Activated T-helper 1 cell treated with anti-CD3 and anti-CD28 coated beads, Interleukin-12 subunit alpha, Interleukin-12 subunit beta, Interleukin-2, Interleukin-4 antibody, amounts not matched to agents 30 ng/mL and 10 ng/mL and 1 ng/mL, durations not matched to agents 14 hours and 24 hours and 36 hours (primary cell): ENCODE measurements at places on chromosomes 5 and 9.

DNA sequence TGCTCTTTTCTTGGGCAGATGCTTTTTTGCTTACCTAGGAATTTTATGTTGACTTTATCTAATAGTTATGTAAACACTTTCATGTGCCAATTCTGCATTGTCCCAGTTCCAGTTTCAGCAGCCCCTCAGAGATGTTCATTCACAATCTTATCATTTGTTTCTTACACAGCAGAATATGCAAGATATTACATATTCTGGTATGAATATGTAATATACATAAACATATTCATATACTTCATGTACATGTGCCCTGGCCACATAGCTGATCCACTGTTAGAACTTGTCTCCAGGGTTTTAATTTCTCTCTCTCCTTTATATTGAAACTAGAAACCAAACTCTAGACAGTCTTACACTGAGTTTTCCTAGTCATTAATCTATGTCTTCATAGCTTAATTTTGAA is 90.2 kb upstream of the PARP8 start:
- DNase-seq = no peak

DNA sequence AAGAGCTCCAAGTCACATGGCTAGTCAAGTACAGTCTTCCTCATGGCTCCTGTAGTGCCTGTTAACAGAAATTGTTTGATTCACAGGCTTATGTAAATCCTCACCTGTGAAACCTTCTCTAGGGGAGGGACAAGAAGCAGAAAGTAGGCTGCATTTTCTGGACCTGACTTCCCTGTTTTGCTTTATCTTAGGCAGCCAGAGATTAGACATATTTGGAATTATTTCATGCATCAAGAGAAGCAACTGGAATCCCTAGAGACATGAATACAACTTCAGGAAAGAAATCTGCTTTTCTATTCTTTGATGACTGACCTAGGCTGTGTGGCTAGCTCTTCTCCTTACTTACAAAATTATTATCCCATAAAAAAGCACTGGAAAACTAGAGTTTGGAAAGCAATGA is 52.3 kb downstream of the CAST start:
- no peak for DNase-seq

DNA sequence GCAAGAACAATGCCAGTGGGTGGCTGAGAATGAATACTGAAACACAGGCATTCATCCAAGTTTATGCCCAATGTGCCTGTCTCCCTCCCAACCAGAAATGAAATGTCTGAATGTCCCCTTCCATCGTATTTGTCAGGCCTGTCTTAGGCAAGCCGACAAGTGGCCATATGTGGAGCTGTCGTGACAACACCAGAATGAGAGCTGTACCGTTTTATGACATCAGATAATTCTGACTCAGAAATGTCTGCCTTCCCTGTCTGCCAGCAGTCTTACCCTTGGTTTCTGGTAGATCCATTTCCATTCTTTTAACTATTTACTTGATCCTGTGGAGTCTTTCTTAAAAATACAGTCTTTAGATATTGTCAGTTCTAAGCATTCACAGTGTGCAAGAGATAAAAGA is 211.8 kb downstream of the NR3C1 start:
- no peak for DNase-seq

GRCh38 chr9:37337301-37337890 is 85.1 kb upstream of the GRHPR start:
- no peak for DNase-seq

DNA sequence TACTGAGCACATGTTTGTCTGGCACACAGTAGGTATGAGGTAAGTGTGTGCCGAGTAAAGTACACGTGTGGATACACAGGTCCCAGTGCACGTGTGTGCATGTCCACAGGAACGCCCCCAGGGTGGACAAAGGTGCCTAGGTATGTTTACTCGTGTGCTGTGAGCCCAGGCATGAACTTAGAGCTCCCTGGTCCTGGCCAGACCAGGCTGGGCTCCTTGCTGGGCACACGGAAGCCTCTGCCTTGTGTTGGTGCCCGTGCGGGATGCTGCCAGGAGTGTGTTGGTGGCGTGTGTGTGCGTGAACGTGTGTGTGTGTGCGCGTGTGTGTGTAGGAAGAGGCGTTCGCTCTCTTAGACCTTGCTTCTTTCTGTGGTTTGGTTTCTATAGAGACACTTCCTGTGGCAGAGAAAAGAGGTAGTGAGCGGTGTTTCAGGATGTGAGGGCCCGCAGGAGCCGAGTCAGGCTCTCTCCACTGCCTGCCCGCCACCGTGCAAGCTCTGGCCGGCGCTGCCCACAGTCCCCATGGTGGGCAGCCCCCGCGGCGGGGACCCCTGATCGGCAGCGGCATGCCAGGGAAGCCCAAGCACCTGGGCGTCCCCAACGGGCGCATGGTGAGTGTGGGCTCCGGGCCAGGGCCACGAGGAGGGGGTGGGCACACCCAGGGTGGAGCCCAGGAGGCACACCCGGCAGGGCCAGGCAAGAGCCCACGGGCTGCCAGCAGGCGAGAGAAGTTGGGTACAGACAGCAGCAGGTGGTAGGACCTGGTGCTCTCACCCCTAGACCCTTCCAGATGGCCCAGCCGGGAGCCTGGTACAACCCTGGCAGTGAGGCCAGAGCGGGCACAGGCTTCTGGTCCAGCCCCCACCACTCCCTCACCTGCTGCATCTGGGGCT is at the start of gene RGS14:
Gene RGS14, plus strand, starts transcription at position 466 of the 893 bp plus-strand sequence. Its CDS starts 101 bp downstream, at position 567.
- peak; percentile 63 for DNase-seq

DNA sequence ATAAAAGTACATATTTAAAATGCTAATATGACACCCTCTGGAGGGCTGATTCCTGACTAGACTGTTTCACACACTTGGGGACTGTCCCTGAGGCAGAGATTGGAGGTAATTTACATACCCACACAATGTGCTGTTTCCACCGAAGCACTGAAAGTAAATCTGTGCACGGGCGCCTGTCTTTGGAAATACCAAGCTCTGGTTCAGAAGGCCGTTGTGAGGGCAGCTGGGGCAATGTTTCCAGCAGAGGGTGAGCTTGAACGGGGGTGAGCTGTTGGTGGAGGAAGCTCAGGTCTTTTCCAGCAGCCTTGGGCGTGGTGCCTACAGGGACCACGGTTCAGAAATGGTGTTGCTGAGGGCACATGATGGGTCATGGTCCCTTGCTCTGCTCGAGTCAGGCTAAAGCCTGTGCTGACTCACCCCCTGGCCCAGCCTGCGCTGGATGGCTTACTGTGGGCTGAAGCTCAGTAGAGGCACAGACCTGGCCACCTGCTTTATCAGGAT is 25.8 kb upstream of the HMCN2 start:
- DNase-seq = no peak

- no peak for DNase-seq
Observed at GRCh38 chr9:130028493-130029222, 14.3 kb downstream of the FNBP1 start.

DNA sequence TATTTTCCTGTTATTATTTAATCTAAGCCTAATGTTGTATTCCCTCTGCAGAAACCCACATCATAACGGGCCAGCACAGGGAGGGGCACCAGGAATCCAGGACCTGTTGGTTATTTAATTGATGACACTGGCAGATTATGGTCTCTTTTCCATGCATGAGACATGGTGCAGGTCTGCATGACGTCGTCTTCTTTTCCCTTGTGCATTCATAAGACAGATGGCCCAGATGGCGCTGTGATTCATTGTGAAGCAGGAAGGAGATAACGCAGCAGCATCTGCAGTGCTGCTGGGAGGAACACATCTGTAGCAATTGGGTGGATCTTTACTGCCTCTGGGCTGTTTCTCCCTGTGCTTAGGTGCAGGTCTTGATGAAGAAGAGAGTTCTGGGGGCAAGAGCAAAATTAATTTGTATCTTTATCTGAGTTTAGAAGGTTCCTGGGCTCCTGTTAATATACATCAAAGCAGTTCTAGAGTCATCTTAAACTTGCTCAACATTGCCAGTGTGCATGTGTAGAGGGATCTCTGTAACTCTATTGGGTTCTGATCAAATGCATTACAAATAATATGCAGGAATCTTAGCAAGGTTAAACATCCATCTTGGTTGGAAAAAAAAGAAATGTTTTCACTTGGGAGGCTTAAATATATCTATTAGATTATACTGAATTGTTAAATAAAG is 176.1 kb downstream of the PCSK1 start:
- DNase-seq = no peak

DNA sequence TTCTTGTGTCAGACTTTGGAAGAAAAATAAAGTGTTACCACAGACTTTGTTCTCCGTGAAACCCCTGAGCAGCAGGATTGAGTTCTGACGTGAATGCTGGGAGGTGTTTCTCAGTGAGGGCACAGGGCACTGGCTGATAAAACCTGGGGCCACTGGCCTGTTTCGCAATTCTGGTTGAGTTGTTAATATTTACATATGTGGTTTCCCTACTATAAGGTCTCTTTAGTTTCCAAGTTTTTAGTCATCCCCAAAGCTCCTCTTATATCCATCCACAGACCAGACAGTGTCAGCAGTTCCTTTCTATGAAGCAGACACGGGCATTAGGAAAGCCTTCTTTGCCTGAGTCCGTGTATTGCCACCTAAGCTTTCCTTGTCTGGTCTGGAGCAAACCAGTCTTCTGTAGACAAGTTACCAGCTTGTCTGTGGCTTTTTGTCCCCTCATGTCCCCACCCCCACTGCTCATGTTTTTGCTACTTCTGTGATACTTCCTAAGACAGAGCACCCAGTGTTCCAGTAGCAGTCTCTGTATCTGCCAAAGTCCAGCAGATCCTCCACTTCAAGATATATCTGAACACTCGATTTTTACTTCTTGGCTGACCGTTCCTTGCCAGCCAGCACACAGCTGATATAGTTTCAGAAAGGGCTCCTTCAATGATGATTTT is 42.0 kb downstream of the ACO1 start:
- DNase-seq = no peak

DNA sequence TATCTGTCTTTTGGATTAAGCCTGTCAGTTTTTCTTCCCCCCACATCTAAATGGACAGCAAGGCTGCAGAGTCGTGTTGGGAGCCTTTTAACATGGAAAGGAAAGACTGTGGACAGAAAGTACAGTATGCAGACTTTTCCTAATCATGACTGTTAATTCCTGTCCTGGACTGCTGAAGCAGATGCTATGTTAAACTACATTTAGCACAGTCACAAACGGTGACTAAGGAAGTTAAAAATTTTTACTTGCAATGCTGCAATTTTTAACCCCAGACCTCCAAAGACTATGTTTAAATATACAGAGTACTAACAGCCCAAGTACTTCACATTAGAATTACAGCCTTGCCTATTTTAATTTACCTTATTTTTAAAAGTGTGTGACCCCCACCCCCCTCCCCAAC is 51.8 kb downstream of the ELAVL2 start:
- DNase-seq = no peak

GRCh38 chr5:141597394-141597793 is 21.4 kb downstream of the DIAPH1 start:
- no peak for DNase-seq

- no peak for DNase-seq
Observed at GRCh38 chr5:80689627-80690026, 34.8 kb upstream of the DHFR start.

- peak; percentile 25 for DNase-seq
Observed at GRCh38 chr5:174327317-174327864, 281.9 kb downstream of the NSG2 start.

- peak; percentile 12 for DNase-seq
Observed at GRCh38 chr9:98575379-98576346, 133.1 kb downstream of the GABBR2 start.

DNA sequence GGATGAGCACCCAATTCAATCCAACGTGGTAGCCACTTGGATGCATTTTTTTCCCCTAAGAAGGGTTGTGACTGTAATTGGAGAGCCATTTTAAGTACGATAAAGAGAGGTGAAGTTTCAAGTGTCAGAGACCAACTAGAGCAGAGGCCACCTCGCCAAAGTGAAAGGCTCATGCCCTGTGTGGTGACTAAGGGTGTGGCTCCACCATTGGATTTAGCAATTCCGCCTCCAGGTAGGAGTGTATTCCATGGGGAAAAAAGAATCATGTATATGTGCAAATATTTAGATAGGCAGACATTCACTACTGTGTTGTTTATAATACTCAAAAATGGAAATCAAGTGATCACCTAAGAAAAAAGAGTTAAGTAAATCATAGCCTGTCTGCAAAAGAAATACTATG is 53.1 kb upstream of the S1PR3 start:
- no peak for DNase-seq

DNA sequence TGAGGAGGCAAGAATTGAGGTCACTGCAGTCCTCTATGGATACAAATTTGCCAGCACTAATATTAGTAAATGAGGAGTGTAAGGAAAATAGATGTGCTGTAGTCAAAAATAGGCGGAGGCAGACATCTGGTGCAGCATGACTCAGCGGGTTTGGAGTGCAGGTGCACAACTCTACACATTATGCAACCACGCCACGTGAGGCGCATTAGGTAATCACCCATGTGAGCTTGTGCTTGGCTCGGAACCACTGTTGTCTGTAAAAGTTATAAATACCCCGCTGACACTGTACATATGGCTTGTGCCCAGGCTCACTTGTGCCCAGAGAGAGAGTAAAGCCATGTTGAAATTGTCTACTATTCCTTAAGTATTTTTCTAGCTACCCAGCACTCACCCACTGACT is 623.5 kb upstream of the NUDT12 start:
- no peak for DNase-seq

DNA sequence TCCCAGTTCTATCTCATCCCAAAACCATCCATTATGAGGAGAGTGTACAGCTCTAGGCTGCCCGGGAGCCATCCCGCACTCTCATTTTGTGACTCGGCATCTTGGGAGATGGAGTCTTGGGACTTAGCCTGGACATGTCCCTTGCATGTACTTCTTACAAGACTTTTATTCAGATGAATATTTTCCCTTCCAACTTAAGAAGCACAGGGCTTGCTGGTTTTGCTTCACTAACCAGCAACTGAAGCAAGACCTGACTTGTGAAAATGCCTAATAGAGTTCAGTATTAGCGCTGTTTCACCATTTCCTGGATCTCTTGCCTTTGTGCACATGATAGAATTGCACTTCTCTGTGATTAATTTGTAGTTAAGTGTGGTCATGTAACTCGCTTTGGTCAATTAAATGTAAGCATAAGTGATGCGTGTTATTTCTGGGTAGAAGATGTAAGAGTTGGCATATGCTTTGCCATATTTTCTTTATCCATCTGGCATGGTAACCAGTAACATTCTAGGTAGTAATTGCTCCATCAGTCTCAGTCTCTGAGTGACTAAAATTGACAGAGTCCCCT is 55.8 kb downstream of the PDCD1LG2 start:
- no peak for DNase-seq

- no peak for DNase-seq
Observed at GRCh38 chr5:116536316-116537083, 38.1 kb downstream of the SEMA6A start.

GRCh38 chr9:134341306-134341705 is 15.1 kb downstream of the RXRA start:
- no peak for DNase-seq

DNA sequence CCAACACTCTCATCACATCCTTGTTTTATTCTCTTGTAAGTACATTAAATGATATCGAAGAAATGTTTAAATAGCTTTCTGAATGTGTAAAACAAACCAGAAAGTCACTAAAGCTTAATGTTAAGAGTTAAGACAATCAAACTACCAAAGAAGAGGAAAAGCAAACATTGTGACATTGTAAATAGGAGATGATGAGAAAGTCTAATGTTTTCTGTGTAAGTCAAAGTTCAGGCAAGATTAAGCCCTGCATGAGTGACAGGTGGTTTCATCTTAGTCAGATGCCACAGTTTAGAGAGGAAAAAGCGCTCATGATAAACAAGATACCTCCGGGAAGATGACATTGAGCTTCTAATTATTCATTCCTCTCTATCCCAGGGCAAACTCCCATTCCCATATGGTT is 50.9 kb upstream of the PHYKPL start:
- DNase-seq = no peak
